Stimulated activated CD8-positive, alpha-beta memory T cell treated with anti-CD3 and anti-CD28 coated beads, Interleukin-7, amount 100 ng/mL, for 48 hours (primary cell): ENCODE measurements at places on chromosomes 6 and 20.

DNA sequence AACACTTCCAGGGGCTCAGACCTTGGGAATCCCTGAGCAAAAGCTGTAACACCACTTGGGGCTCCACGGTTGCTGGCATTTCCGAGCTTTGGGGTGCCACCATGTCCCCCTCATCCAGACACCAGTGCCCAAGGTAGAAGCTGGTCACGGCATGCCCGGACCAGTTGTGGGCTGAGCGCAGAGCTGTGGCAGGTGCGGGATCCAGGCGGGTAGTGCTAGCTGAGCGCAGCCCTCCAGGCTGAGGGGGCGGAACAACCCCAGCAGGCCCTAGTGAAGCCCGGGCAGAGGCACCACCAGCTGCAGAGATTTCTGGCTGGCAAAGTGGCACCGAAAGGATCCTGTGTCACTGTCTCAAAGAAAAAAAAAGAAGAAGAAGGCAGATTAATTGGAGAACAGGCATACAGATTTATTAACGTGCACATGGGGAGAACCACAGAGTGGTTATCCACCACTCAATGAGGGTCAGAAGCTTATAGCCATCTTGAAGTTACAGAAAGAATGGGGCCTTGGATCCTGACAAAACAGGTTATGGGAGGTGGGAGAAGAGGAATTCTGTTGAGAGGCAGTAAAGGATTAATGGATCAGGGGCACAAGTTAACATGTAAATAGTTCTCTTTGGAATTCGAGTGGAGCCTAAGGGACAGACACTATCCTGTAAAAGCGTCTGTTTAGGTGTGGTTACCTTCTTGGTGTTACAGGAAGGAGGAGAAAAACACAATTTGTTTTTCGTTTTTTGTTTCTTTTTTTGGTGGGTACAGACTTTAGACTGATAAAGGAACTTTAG, 107.5 kb downstream of the CD24 start:
- DNase-seq = no peak

DNA sequence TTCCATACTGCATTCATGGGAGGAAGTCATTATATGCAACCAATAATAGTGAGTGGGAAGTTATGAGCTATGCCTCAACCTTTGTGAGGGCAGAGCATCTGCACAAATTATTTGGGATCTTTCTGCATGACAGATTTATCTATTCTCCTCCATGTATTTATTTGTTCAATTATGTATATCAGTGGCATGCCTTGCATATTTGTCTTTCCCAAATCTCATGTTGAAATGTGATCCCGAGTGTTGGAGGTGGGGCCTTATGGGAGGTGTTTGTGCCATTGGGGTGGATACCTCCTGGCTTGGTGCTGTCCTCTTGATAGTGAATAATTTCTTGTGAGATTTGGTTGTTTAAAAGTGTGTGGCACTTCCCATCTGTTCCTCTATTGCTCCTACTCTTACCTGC, 1246.0 kb upstream of the CITED2 start:
- DNase-seq = no peak

GRCh38 chr6:17923401-17923863, 64.0 kb downstream of the KIF13A start:
- DNase-seq = no peak

DNA sequence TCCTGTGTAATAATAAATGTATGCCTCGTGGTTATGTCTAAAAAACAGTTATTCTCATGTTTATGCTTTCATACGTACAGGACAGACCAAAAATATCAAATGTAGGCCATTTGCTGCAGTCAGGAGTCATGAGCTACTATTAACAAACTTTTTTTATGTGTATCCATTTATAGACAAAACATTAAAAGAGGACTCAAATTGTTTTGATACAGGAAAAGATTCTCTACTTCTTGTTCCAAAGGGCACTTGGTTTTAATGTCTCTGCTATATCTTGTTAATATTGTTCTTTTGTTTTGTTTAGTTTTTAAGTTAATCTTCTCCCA, 155.2 kb downstream of the ZDHHC14 start:
- DNase-seq = no peak

DNA sequence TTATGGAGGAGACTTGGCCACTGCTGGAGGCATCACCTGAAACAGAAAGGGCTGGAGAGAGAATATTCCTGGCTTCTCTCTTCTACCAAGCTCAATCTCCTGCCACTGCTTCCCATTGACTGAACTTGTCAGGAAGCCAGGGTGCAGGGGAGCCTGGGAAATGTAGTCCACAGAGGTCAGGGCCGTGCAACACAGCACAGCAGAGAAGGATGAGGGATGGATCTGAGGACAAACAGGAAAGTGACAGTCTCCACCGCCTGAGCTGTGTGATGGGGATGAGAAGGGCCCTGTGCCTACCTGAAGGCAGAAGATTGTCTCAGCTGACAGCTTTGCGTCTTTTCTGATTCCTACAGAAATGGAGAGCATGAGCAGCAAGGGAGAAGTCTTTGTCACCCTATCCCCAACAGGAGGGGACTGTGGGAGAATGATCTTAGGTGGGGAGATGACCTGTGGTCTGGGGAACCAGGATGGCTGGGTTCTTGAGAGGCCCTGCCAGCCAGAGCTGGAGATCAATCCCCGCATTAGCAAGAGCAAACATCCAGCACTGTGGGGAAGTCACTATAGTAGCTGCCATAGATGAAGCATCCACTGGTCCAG, 114.2 kb downstream of the SNX5 start:
- no peak for DNase-seq

DNA sequence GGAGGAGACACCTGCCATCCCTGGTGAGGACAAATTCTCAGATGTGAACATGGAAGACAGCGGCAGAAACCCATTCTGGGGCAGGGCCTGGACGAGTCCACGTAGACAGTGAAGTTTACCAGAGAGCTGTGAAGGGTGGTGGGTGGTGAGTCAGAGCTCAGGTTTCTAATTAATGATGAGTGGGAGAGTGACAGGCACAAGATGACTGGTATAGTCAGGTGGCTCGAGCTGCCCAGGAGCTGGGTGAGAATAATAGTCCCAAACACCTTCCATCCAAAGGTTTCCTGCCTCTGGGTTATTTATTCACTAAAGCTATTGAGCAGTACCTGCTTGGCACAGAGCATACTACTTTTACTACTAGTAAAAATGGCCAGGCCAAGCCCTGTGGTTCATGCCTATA, 6.0 kb downstream of the TLDC2 start:
- no peak for DNase-seq

DNA sequence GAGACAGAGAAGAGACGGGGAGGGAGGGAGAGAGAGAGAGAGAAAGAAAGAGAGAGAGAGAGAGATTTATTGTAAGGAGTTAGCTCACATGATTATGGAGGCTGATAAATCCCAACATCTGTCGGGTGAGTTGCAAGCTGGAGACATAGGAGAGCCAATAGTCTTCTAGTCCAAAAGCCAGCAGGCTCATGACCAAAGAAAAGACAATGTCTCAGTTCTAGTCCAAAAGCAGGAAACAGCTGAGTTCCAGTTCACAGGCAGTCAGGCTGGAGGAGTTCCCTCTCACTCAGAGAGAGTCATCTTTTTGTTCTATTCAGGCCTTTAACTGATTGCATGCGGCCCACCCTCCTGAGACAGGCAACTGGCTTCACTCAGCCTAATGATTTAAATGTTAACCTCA, 416.6 kb downstream of the PREX1 start:
- DNase-seq = no peak

DNA sequence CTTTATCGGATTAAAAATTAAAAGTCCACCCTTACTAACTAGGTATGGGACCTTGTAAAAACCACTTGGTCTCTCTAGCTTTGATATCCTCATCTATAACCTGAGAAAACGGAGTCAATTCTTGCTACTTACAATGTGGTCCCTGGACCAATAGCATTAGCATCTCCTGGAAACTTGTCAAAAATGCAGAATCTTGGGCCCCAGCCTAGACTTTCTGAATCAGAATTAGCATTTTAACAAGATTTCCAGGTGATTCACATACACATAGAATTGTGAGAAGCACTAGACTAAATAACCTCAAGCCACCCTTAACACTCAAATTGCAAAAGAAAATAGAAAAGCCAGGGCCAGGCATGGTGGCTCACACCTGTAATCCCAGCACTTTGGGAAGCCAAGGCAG, 96.6 kb downstream of the RNGTT start:
- no peak for DNase-seq

- DNase-seq = no peak
These were observed 139.7 kb upstream of the PTPRK start for GRCh38 chr6:128659878-128660622.

DNA sequence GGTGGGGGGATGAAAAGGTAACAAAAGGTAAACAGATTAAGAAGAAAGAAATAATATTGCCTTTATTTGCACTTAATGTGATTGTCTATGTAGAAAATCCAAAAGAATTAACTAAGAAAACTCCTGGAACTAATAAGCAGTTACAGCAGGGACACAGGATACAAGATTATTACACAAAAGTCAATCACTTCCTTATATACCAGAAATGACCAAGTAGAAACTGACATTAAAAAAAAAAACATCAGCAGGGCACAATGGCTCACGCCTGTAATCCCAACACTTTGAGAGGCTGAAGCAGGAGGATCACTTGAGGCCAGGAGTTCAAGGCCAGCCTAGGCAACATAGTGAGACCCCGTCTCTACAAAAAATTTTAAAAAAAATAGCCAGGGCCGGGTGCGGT, 123.2 kb upstream of the RIPOR2 start:
- DNase-seq = no peak

DNA sequence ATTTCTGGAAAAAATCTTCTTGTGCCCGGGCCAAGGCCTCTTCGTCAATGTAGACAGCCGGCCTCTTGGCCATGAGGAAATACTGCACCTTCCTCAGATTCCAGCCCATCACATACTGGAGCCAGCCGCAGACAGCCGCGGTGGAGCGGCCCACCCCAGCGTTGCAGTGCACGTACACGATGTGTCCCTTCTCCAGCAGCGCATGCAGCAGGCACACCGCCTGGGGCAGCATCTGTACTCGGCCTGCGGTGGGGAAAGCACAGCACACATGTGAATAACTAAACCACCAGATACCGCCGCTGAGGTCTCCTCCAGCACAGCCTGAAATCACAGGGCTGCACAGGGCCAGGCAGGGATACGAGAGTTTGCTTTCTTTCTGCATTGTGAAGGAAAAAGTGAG, 107.9 kb downstream of the EPM2A start:
- no peak for DNase-seq

DNA sequence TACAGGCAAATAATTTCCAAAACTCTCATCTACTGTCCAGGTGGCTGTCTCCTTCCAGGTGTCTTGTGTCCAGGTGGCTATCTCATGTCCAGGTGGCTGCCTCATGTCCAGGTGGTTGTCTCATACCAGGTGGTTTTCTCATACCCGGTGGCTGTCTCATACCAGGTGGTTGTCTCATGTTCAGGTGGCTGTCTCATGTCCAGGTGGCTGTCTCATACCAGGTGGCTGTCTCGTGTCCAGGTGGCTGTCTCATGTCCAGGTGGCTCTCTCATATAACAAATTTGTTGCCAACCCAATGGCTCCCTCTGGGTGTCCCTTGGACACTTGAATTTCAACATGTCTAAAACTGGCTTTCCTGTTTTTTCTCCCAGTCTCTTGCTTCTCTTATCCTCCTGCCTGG, 14.3 kb upstream of the SLC22A3 start:
- no peak for DNase-seq

- DNase-seq = no peak
These were observed 194.5 kb upstream of the THEMIS start for GRCh38 chr6:128095362-128095761.

- no peak for DNase-seq
These were observed 554 bp upstream of the ZSCAN31 start for GRCh38 chr6:28336284-28337120.

DNA sequence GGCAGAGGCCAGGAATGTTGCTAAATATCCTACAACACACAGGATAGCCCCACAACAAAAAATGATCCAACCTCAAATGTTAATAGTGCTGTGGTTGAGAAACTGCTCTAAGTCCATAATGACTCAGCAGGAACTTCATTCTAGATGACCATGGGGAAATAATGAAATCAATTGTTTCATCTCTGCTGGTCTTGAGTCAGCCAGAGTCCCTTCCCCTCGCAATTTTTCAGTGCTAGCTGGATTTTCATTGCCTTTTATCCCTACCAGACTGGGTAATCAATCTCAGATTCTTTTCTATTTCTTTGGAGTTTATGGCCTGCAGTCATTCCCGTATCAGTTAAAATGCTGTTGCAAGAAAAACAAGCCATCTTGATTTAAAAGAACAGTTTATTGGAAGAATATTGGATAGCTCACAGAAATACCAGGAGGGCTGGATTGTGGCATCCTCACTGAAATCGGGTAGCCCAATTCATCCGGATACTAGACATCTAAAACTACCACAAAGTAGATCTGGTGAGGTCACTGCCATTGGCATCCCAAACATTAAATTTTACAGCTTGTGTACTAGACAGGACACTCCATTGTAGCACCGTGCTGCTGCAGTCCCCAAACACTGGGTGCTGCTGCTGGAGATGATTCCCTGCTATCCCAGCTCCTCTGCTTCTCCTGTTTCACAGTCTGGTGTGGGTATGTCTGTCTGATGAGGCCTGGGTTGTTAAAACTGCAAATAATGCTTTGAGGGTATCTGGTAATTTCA, 30.3 kb upstream of the POPDC3 start:
- DNase-seq = no peak

DNA sequence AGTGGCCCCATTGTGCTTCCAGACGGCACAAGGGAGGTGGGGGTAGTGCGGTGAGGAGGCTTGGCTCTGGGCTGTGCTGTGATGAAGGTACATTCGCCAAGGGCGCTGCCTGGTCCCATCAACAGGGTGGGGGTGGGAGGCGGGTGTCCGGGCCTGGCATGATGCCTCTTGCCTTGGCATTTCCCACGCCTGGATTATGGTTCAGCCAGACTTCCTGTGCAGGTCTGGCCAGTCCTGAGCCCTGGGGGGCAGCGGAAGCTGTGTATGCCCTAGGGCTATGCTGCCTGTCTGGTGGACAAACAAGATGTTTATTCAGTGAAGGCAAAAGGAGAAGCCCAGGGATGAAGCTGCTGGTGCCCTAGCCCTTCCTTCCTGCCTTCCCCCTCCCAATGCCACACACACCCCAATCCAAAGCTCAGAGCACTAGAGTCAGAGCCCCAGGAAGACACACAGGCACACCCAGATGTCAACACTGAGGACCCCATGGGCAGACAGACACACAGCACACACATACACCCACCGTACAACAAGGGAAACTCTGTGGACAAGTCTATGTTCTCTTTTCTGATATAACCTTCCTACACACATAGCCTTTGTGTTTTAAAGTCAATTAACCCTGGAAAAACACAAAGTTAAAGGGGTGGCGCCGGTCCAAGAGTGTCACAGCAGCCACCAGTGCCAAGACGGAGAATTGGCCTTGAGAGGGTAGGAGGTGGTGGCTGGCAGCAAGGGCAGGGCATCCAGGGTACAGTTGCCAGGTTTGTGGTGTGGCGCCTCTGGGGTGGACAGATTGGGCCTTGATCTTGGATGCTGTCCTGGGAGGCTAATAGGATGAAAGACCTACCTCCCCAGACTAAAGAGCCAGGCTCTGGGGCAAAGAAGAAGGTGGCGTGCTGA, 54.7 kb upstream of the SAYSD1 start:
- no peak for DNase-seq

GRCh38 chr20:11650566-11650965, 267.1 kb upstream of the BTBD3 start:
- DNase-seq = no peak

DNA sequence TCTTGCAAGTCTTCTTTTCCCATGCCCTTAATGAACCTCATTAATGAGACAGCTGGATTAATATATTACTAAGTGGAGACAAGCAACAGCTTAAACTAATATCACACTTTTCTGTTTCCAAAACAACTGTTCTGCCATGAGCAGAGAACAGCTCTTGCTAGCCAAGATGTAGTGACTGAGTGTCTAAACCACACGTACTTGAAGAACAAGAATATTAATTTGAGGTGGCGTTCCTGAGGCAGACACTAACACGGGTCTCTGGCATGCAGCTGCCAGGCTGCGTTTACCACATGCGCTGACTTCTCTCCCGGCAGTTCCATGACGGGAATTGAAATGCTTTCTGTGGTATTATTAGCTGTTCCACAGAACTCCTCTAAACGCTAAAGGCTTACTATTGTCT, 80.6 kb downstream of the FNDC1 start:
- no peak for DNase-seq
